Gastrocnemius medialis (tissue), 4 donors: ENCODE measurements at places on chromosomes 1 and 21. TPM values are rescaled to one million over a fixed set of nuclear protein-coding genes. Genes with fewer than 3 reads are reported as not detected.
A peak's percentile ranks its signal among the peaks of the same experiment; 100 is the strongest.

The IGSF8 gene
- 7.5 TPM for total RNA-seq

The PTCH2 gene
- 0.10 TPM for total RNA-seq

The LCE2A gene
- not detected for total RNA-seq

The PYHIN1 gene
- total RNA-seq, result not detected

The HSPA6 gene
- 0.60 TPM for total RNA-seq

The LCE1A gene
- total RNA-seq, result not detected

The SLC16A4 gene
- 3.5 TPM for total RNA-seq

The UBE2U gene
- not detected for total RNA-seq

The OR2T29 gene
- total RNA-seq, result not detected

The SNIP1 gene
- 6.7 TPM for total RNA-seq

GRCh38 chr1:116739371-116740012 lies 14.7 kb upstream of the CD2 start:
- H3K36me3 ChIP-seq, result no peaks in the 10 kb centered on the region
- no peak overlapping the region for H3K4me3 ChIP-seq
- no peaks in the 10 kb centered on the region for H3K27me3 ChIP-seq
- no peaks in the 10 kb centered on the region for H3K4me1 ChIP-seq

GRCh38 chr1:54220004-54220811 lies 20.2 kb downstream of the MRPL37 start:
- H3K27me3 ChIP-seq, result no peaks in the 10 kb centered on the region
- peaks cover 37% of the 10 kb centered on the region for H3K36me3 ChIP-seq
- no peak overlapping the region for H3K4me3 ChIP-seq

GRCh38 chr1:220925707-220926106 lies 46.5 kb downstream of the HLX start:
- no peaks in the 10 kb centered on the region for H3K36me3 ChIP-seq
- no peaks in the 10 kb centered on the region for H3K27me3 ChIP-seq
- H3K4me1 ChIP-seq, result no peaks in the 10 kb centered on the region
- no peak overlapping the region for H3K4me3 ChIP-seq

- H3K36me3 ChIP-seq, result no peaks in the 10 kb centered on the region
- H3K27ac ChIP-seq, result no peak overlapping the region
- no peak for DNase-seq
- no peaks in the 10 kb centered on the region for H3K27me3 ChIP-seq
- no peaks in the 10 kb centered on the region for H3K4me1 ChIP-seq
- H3K4me3 ChIP-seq, result no peak overlapping the region
Measured at GRCh38 chr1:73766786-73767348, 431.1 kb downstream of the LRRIQ3 start.

- no peaks in the 10 kb centered on the region for H3K36me3 ChIP-seq
- peaks cover 38% of the 10 kb centered on the region for H3K4me1 ChIP-seq
- no peak overlapping the region for H3K27ac ChIP-seq
- no peak overlapping the region for H3K4me3 ChIP-seq
Measured at GRCh38 chr1:201488830-201489589, 17.9 kb downstream of the CSRP1 start.

- H3K36me3 ChIP-seq, result no peaks in the 10 kb centered on the region
- no peak for DNase-seq
- H3K4me1 ChIP-seq, result no peaks in the 10 kb centered on the region
- H3K27ac ChIP-seq, result no peak overlapping the region
- H3K27me3 ChIP-seq, result no peaks in the 10 kb centered on the region
Measured at GRCh38 chr1:101136739-101137138, 100.1 kb upstream of the S1PR1 start.

DNA sequence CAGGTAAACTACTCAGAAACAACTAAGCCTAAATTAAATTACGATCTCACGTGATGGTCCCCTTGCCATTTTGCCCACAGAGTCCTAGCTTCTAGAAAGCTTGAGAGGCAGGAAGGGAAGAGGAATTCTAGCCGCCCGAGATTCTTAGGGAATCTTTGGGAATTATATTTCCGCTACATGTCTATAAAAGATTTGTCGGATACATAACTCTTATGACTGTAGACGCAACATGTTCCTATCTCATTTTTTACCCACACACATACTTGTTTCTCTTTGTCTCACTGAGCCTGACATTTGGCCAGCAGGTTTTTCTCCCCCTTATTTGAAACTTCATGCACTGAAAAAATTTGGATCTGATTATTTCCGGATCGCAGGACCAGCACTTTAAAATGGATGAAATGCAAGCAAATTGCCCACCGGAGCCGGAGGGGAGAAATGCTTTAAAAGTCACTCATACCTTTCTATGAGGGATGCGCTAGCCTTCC lies 5.5 kb downstream of the GLIS1 start:
- peaks cover 25% of the 10 kb centered on the region for H3K27me3 ChIP-seq
- H3K4me1 ChIP-seq, result peaks cover 7% of the 10 kb centered on the region
- no peak for DNase-seq
- no peak overlapping the region for H3K4me3 ChIP-seq
- H3K36me3 ChIP-seq, result no peaks in the 10 kb centered on the region

- no peak overlapping the region for H3K4me3 ChIP-seq
- no peak for DNase-seq
- no peaks in the 10 kb centered on the region for H3K36me3 ChIP-seq
- no peaks in the 10 kb centered on the region for H3K4me1 ChIP-seq
- H3K27me3 ChIP-seq, result no peaks in the 10 kb centered on the region
Measured at GRCh38 chr1:2962946-2963345, 58.3 kb upstream of the ACTRT2 start.

DNA sequence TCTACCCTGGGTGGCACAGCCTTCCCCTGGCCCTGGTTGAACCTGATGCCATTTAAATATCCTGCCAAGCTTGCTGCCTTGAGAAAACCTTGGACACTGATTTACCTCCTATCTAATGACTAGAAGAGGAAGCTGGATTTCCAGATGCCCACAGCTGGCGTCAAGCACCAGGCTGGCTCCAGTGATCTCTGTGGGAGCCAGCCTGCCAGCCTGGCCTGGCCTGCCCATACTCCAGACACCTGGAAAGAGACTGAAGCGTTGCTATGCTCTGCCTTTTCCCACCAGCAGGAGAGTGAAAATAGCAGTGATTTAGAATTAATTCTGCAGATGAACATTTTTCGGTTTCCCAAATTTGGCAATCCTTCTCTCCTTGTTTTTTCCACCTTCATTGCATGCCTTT lies 11.5 kb upstream of the EIF4G3 start:
- no peaks in the 10 kb centered on the region for H3K27me3 ChIP-seq
- no peak overlapping the region for H3K4me3 ChIP-seq
- peaks cover 23% of the 10 kb centered on the region for H3K4me1 ChIP-seq
- DNase-seq, result no peak

DNA sequence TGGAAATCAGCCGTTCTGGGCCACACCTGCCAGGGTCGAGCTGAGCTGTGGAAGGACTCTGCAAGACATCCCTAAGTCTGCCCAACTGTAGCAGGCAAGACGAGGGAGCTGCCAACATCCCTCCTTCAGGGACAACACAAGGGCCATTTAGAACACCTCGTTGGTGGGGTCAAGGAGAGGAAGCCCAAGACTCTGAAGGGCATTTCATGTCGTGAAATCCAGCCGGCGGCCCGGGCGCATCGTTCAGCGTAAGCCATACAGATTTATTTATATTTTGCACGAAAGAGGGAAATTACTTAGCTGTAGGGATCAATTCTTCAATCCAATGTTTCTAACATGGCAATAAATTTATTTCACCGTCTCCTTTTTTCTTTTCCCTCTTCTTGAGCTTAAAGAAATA lies 101.7 kb upstream of the ZC3H12A start:
- no peaks in the 10 kb centered on the region for H3K27me3 ChIP-seq
- H3K36me3 ChIP-seq, result no peaks in the 10 kb centered on the region
- DNase-seq, result no peak
- H3K4me1 ChIP-seq, result no peaks in the 10 kb centered on the region

- H3K4me3 ChIP-seq, result no peak overlapping the region
- H3K27me3 ChIP-seq, result no peaks in the 10 kb centered on the region
- H3K4me1 ChIP-seq, result no peaks in the 10 kb centered on the region
Measured at GRCh38 chr1:1900883-1901640, 10.2 kb upstream of the GNB1 start.

- no peaks in the 10 kb centered on the region for H3K36me3 ChIP-seq
- no peak overlapping the region for H3K27ac ChIP-seq
- no peak for DNase-seq
- no peaks in the 10 kb centered on the region for H3K27me3 ChIP-seq
- H3K4me1 ChIP-seq, result no peaks in the 10 kb centered on the region
- H3K4me3 ChIP-seq, result no peak overlapping the region
Measured at GRCh38 chr1:107930292-107930691, 34.7 kb downstream of the VAV3 start.

- DNase-seq, result no peak
- no peak overlapping the region for H3K27ac ChIP-seq
- no peak overlapping the region for H3K4me3 ChIP-seq
- H3K4me1 ChIP-seq, result no peaks in the 10 kb centered on the region
- no peaks in the 10 kb centered on the region for H3K27me3 ChIP-seq
- H3K36me3 ChIP-seq, result no peaks in the 10 kb centered on the region
Measured at GRCh38 chr1:160855181-160855981, 7.3 kb downstream of the CD244 start.

DNA sequence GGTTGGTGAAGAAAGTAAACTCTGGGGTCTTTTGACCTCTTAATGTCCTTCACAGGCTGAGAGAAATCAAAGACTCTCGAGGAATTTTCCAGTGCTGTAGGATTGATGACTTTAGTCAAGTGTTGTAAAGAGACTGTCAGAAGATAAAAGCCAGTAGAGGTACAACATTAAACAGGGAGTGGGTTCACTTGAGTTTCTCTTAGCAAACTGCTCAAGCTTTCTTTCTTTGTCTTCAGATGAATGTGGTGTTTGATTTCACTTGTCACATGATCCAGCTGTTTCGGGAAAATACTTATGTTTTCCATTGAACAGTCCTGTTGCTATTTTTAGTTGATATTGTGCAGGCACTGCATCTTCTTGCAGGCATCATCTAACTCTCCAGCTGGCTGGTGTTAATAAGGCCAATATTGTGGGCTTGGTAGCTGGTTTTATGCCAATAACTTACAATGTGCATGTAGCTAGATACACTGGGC lies 45.6 kb downstream of the XCL2 start:
- no peak for DNase-seq
- no peaks in the 10 kb centered on the region for H3K36me3 ChIP-seq
- H3K4me3 ChIP-seq, result no peak overlapping the region
- H3K27me3 ChIP-seq, result no peaks in the 10 kb centered on the region
- H3K27ac ChIP-seq, result no peak overlapping the region
- H3K4me1 ChIP-seq, result no peaks in the 10 kb centered on the region

DNA sequence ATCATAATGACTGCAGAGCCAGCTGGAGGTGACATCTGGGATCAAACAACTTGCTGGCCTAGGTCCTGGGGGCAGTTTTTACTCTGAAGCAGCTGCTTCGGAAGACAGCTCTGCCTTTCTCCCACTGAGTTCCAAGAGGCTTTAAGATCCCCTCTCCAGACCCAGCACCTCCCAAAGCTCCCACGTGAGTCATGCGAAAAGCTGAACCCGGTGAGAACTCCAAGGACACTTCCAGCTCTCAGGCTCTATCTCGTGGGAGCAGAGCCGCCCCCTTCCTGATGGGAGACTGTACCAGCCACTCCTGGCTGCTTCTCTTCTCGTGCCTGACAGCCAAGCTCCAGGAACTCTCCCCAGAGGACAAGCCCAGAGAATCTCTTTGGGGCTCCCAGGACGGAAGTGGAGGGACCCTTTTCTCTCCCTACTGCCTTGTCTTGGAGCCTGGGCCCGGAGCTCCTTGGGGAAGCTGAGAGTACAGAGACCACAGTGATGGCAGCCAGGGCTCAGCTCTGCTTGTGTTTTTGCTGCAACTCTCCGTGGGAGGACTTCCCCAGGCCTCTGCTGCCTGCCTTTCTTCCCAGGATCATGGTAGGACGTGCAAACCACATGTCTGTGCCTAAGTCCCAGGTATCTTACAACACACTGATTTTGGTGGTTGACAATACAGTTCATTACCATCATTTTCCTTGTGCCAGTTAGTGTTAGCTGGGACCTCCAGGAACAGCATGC lies 40.6 kb downstream of the STUM start:
- no peaks in the 10 kb centered on the region for H3K4me1 ChIP-seq
- H3K27ac ChIP-seq, result peak overlapping the region; percentile 50
- no peak overlapping the region for H3K4me3 ChIP-seq

DNA sequence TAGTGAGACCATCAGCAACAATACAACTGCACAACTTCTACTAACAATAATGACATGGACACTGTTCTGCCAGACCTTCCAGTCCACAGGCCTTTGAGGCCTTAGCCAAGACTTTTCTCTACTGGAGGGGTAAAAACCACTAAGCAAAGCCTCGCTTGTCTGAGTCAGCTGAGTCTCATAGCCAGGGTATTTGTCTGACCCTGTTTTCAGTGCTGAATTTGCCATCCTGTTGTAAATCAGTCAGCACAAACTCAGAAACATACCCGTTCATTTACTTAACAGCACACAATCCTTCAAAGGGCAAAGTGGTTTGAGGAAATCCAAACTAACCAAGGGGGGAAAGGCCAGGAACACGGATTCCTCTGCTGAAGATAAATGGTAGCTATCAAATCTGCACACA lies 537.8 kb downstream of the SMYD3 start:
- no peak for DNase-seq
- H3K4me1 ChIP-seq, result no peaks in the 10 kb centered on the region
- H3K27ac ChIP-seq, result no peak overlapping the region

- H3K27ac ChIP-seq, result no peak overlapping the region
- no peak for DNase-seq
- no peak overlapping the region for H3K4me3 ChIP-seq
- H3K27me3 ChIP-seq, result no peaks in the 10 kb centered on the region
Measured at GRCh38 chr1:215793180-215793579, 226.1 kb downstream of the KCTD3 start.

DNA sequence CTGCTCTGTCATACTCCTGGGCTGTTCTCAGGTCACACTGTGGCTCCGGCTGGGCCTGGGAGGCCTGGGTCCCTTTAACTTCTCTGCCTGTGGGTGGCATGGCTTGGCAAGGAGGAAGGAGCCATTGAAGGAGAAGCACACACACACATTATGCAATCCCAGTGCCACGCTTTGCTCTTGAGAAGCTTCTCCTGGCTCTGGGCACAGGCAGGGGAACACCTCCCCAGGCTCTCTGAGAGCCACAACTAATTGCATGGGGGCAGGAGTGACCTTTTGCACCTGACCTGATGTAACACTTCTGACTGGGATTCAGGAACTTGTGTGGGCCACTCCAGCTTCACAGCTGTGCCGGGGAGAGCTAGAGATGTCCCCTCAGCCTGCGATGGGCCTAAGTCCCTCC lies 23.1 kb downstream of the LGR6 start:
- no peak overlapping the region for H3K4me3 ChIP-seq
- no peak for DNase-seq
- peaks cover 33% of the 10 kb centered on the region for H3K27me3 ChIP-seq
- no peaks in the 10 kb centered on the region for H3K4me1 ChIP-seq
